ENCODE measurements at places on chromosomes 2 and 18. TPM values are rescaled to one million over a fixed set of nuclear protein-coding genes. Genes with fewer than 3 reads are reported as not detected.
A peak's percentile ranks its signal among the peaks of the same experiment; 100 is the strongest.

The CD226 gene
- total RNA-seq, result 2.6 TPM

The KIAA2012 gene
- not detected for total RNA-seq

- H3K36me3 ChIP-seq, result no peaks in the 10 kb centered on the region
- H3K4me3 ChIP-seq, result no peak overlapping the region
- H3K4me1 ChIP-seq, result no peaks in the 10 kb centered on the region
Observed at GRCh38 chr2:42492691-42493467, 903 bp downstream of the KCNG3 start.

DNA sequence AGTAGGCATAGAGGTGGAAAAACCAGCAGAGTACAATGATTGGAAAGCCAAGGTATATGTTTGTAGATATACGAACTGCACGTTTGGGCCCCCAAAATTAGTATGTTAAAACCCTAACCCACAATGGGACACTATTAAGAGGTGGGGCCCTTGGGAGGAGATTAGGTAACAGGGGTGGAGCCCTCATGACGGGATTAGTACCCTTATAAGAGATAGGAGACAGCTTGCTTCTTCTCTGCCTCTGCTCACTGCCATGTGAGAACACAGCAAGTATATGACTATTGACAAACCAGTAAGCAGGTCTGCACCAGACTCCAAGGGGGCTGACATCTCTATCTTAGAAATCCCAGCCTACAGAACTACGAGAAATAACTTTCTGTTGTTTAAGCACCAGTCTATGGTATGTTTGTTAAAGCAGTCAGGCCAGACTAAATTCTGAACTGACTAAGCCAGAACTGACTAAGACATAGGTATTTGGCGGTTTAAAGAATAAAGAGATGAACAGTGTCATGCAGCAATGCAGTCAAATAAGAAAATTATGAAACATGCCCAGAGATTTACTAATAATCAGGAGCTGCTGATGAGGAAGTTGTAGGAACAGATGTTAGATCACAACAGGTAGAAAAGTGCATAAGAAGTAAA, 182.9 kb downstream of the DYM start:
- peaks cover 31% of the 10 kb centered on the region for H3K4me1 ChIP-seq
- no peaks in the 10 kb centered on the region for H3K27me3 ChIP-seq

- no peak overlapping the region for H3K27ac ChIP-seq
- H3K4me3 ChIP-seq, result no peak overlapping the region
- DNase-seq, result peak; percentile 30
- no peaks in the 10 kb centered on the region for H3K27me3 ChIP-seq
- H3K36me3 ChIP-seq, result no peaks in the 10 kb centered on the region
Observed at GRCh38 chr2:69694894-69695849, 46.8 kb upstream of the ANXA4 start.

The ECEL1 gene
- total RNA-seq, result not detected

GRCh38 chr2:239824046-239824694, 201.0 kb downstream of the NDUFA10 start:
- no peak overlapping the region for H3K27ac ChIP-seq
- H3K36me3 ChIP-seq, result no peaks in the 10 kb centered on the region
- peak; percentile 89 for DNase-seq
- H3K27me3 ChIP-seq, result peaks cover 44% of the 10 kb centered on the region

The SP100 gene
- total RNA-seq, result 56.9 TPM

The FAM237A gene
- not detected for total RNA-seq

GRCh38 chr2:28578774-28579173, 82.9 kb downstream of the PLB1 start:
- DNase-seq, result no peak
- peaks cover 5% of the 10 kb centered on the region for H3K36me3 ChIP-seq
- H3K4me3 ChIP-seq, result no peak overlapping the region
- H3K27ac ChIP-seq, result no peak overlapping the region

The TOGARAM2 gene
- 0.16 TPM for total RNA-seq

DNA sequence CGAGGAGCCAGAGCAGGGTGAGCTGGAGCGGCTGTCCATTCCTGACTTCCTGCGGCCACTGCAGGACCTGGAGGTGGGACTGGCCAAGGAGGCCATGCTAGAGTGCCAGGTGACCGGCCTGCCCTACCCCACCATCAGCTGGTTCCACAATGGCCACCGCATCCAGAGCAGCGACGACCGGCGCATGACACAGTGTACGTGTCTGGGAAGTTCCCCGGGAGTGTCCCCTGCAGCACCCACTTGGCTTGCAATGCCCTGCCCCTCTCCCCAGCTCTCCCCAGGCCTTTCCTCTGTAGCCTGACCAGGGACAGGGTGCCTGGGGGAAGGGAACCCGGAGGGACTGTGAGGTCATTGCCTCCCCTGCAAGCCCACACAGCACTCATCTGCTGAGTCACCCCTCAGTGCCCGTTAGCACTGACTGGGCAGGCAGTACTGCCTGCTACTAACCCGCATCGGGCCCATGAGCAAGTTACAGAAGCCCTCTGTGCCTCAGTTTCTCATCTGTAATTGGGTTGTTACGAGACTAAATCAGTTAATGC, 29.4 kb upstream of the GMPPA start:
- no peaks in the 10 kb centered on the region for H3K4me1 ChIP-seq
- no peaks in the 10 kb centered on the region for H3K27me3 ChIP-seq
- H3K4me3 ChIP-seq, result no peak overlapping the region

- no peaks in the 10 kb centered on the region for H3K4me1 ChIP-seq
- H3K27me3 ChIP-seq, result no peaks in the 10 kb centered on the region
- H3K4me3 ChIP-seq, result no peak overlapping the region
- no peak for DNase-seq
Observed at GRCh38 chr2:197543206-197543605, 27.3 kb downstream of the MOB4 start.

The LIPG gene
- 57.8 TPM for total RNA-seq

The DCDC2C gene
- total RNA-seq, result not detected

DNA sequence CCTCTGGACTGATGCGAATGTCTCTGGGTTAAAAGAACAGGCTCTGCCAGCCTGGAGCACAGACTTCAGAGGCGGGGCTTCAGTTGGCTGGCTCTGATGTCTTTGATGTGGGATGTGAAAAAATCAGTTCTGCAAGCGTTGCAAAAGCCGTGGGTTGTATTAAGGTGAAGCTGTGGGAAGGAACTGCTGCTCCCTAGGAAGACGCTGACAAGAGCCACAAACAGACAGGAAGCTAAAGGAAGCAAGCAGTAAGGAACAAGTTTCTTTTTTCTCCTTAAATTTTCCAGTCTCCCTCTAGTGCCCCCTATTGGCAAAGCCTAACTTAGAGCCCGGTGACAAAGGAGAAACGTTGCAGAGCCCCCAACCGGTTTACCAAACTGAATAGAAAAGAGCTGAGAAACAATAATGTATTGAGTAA, 239.0 kb downstream of the CCDC178 start:
- no peaks in the 10 kb centered on the region for H3K36me3 ChIP-seq
- no peak overlapping the region for H3K4me3 ChIP-seq
- H3K27me3 ChIP-seq, result peaks cover 76% of the 10 kb centered on the region
- peak; percentile 38 for DNase-seq
- H3K4me1 ChIP-seq, result no peaks in the 10 kb centered on the region
- no peak overlapping the region for H3K27ac ChIP-seq

The AKAIN1 gene
- total RNA-seq, result not detected

DNA sequence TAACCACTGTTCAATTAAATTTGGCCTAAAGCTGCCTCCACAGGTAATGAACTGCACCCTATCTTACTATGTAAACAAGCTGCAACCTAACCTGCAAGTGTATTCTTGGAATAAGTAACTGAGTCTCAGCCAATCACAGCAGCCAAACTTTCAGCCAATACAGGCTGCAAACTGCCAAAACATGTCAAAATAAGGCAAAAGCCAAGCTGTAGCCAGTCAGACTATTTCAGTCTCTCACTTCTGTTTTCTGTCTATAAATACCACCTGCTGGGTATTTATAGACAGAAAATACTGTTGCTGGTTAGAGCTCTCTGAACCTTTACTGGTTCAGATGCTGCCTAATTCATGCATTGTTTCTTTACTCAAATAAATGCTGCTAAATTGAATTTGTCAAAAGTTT, 14.3 kb downstream of the C2orf76 start:
- DNase-seq, result peak; percentile 29
- no peaks in the 10 kb centered on the region for H3K27me3 ChIP-seq
- no peak overlapping the region for H3K27ac ChIP-seq
- no peak overlapping the region for H3K4me3 ChIP-seq

The ATP8B1 gene
- total RNA-seq, result 1.4 TPM

- DNase-seq, result peak; percentile 86
- peaks cover 5% of the 10 kb centered on the region for H3K4me1 ChIP-seq
- H3K27me3 ChIP-seq, result peaks cover 13% of the 10 kb centered on the region
- H3K36me3 ChIP-seq, result no peaks in the 10 kb centered on the region
- no peak overlapping the region for H3K27ac ChIP-seq
Observed at GRCh38 chr2:96493072-96493471, 12.1 kb downstream of the NEURL3 start.

DNA sequence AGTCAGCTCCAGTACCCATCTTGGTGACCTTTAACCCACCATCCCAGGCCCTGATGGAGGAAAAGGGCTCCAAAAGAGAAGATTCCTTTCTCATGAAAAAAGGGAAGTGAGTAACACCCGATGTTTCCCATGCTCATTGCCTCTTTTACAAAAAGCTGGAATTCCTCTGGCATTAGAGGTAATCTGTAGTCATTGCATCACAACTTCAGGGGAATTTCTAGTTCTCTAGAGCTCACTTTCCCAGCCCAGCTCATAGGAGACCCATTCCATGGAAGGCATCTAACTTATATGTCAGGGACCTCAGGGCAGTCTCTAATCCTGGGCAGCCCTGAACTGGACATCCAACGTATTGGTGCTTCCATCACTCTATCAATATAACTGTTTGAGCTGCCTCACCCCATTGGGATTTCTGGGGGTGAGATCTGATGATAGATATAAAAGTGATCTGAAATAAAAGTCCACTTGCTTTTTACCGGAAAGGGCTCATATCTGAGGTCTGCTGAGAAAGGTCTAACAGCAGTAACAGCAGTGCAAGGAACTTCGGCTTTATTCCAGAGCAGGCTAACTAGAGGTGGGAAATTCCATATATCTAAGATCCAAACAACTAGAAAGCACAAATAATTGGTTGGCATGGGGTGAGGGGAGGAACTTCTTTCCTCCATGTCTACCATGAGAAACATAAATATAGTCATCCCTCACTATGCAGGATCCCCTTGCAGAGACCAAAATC, 106.1 kb downstream of the ETAA1 start:
- H3K4me3 ChIP-seq, result no peak overlapping the region
- peaks cover 17% of the 10 kb centered on the region for H3K4me1 ChIP-seq
- no peaks in the 10 kb centered on the region for H3K36me3 ChIP-seq
- no peaks in the 10 kb centered on the region for H3K27me3 ChIP-seq

- H3K27me3 ChIP-seq, result no peaks in the 10 kb centered on the region
- peaks cover 13% of the 10 kb centered on the region for H3K4me1 ChIP-seq
- H3K27ac ChIP-seq, result no peak overlapping the region
- DNase-seq, result no peak
- no peaks in the 10 kb centered on the region for H3K36me3 ChIP-seq
Observed at GRCh38 chr2:224561234-224562005, 23.7 kb downstream of the CUL3 start.

The CFLAR gene
- total RNA-seq, result 69.2 TPM

DNA sequence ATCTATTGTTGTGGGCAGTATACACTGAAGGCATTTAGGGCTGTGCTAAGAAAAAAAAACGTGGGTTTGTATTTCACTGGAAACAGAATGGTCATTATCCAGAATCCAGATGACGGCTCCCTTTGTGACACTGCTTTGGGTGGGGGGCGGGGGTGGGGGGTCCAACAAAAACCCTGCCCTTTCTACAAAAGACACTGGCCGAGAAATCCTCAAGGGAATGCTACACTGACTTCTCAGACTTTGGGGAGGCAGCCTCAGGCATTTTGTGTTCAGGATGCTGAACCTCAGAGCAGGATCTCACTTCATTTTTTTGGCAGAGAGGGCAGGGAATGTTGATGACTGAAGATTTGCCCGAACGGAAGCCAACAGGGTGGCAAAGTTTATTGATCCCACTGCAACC, 417.1 kb downstream of the HRH4 start:
- H3K4me1 ChIP-seq, result no peaks in the 10 kb centered on the region
- H3K36me3 ChIP-seq, result no peaks in the 10 kb centered on the region
- no peaks in the 10 kb centered on the region for H3K27me3 ChIP-seq
- DNase-seq, result no peak

The TMEM163 gene
- not detected for total RNA-seq

DNA sequence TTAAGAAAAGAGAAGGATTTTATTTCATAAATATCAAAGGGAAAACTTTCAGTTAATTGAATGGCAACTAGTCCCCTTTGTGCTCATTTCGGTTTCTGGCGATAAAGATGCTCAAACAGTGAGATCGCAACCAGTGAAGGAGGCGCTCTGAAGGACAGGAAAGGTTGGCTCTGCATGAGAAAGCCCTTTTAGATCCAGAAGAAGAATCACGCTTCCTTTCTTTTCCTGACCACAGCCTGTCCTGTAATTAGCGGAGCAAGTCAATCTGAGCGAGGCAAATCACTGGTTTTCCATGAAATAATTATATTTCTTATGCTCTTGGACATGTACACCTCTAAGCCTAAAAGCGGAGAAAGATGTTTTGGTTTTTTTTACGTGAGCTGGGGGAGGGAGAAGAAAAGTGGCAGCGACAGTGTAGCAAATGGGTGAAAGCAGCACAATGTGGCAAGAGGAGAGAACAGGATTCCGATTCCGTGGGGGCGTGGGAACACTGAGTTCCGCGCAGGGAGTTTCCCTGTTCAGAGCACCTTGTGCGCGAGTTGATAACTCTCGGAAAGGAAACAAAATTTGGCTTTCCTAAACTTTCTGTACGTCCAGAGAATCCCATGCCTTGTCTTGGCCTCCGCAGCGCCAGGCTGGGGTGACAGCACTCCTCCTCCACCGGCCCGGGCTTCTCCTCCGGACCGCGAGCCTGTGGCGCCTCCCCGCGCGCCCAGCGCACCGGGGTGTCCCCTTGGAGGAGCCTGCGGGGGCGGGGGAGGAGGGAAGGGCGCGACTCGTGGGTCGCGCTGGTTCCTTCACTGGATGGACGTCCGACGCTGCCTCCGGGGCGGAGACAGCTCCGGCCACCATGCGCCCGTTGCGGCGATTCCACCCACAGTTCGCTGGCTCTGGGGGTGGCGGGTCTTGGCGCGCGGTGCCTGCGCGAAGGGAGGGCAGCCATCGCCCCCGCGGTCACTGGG, 620 bp upstream of the SLC9A2 start:
- H3K4me1 ChIP-seq, result no peaks in the 10 kb centered on the region
- H3K27ac ChIP-seq, result no peak overlapping the region
- no peaks in the 10 kb centered on the region for H3K36me3 ChIP-seq
- H3K27me3 ChIP-seq, result peaks cover 67% of the 10 kb centered on the region
- H3K4me3 ChIP-seq, result peak overlapping the region; percentile 50
- DNase-seq, result peak; percentile 11

DNA sequence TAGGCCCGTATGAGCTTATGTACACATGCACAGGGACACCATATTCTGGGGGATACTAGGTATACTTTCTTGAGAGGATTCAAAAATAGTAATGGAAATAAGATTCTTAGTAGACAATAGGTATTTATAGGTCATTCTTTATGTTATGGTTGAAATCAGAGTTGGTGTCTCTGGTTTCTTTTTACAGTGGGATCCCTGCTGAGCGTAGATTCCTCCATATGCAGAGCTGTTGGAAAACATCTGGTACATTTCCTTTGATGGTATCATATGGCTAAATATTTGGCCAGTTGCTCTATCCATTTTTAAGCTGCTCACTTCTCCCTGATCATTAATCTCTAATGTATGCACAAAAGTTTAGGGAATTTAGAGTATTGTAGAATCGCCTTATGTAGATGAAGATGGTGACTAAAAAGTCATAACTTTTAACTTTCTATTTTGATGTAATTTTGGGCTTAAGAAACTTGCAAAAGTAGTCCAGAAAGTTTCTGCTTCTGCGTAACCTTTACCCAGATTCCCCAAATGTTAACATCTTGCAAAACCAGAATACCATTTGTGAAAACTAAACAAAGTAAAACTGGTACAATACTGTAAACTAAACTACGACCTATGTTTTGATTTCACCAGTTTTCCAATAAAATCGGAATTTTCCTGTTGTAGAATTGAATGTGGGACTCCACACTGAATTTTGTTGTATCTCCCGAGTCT, 5.4 kb downstream of the ARHGAP28 start:
- no peak overlapping the region for H3K27ac ChIP-seq
- DNase-seq, result no peak
- no peaks in the 10 kb centered on the region for H3K27me3 ChIP-seq
- H3K4me3 ChIP-seq, result no peak overlapping the region
- H3K36me3 ChIP-seq, result no peaks in the 10 kb centered on the region
- peaks cover 19% of the 10 kb centered on the region for H3K4me1 ChIP-seq

Measured in MCF 10A (cell line).